ENCODE measurements at places on chromosomes 6 and 20.

GRCh38 chr20:4925842-4926530, 75.3 kb downstream of the SLC23A2 start:
- no peak for DNase-seq

GRCh38 chr6:45818655-45819054, 197.0 kb downstream of the CLIC5 start:
- no peak for DNase-seq

- no peak for DNase-seq
Measured at GRCh38 chr6:38803129-38803528, 88.0 kb downstream of the DNAH8 start.

DNA sequence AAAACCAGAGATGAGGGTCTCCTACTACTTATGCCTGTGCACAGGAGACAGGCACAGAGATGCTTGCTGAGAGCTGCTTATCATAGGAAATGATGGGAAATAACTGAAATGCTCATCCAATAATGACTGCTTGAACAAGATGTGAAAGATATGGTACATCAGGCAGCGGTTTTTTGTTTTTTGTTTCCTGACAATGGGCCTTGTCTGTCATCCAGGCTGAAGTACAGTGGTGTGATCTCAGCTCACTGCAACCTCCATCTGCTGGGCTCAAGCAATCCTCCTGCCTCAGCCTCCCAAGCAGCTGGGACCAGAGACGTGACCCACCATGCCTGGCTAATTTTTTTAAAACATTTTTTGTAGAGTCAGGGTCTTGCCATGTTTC, 1.2 kb upstream of the RIPOR3 start:
- no peak for DNase-seq

DNA sequence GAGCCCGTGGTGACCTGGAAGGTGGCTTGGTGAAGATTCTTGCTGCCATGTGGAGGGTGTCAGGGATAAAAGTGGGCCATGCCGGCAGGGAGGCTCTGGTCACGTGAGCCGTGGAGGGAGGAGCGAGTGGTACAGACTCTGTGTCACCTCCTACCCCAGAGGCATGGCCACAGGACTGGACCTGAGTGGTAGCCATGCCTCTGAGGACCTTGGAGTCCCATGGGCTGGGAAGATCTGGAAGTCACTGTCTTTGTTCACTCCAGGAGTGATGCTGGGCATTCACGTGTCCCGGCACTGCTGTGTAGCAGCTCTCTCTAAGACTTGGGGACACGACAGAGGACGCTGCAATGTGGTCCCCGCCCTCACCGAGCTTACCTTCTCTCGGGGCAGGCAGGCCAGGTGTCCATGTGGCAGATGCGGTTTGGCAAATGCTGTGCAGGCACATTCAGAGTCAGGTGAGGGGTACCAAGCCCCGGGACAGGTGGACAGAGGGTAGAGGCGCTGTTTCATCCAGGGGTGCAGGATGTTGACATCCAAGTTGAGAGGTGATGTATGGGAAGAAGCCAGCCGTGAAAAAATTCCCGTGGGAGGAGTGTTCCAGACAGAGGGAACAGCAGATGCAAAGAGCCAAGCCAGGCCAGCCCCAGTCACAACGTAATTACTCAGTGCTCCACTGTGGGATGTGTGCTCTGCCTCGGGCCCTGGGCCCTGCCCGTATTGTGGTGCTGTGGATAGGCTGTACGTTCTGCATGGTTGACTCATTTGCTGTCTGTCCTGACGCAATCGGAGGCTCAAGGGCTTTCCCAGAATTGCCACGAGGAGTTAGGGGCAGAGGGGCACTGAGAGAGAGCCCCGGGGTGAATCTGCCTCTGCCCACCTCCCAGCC, 307.8 kb downstream of the TAF4 start:
- DNase-seq = no peak

DNA sequence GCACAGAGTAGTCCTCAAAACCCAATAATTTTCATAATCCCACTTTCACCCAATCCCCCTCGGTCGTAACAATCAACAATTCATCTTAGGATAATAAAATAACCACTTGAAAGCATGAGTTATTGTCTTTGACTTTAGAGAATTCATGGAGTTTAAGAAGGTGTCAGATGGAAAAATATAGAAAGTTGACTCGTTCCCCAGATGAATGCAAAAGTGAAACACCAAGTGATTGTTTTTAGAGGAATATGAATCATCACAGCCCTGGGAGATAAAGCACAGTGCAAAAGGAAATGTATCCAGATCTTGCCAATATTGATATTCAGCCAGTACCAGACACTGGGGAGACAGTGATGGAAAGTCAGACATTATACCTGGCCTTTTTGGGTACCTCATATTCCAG, 860.5 kb downstream of the DHX35 start:
- no peak for DNase-seq

GRCh38 chr20:43124241-43124640, 65.5 kb downstream of the PTPRT start:
- no peak for DNase-seq
